ENCODE measurements at places on chromosomes 6 and 20. TPM values are rescaled to one million over a fixed set of nuclear protein-coding genes. Genes with fewer than 3 reads are reported as not detected.

CCDC167 gene
- 140 TPM for polyA plus RNA-seq

PAK5 gene
- 8.4 TPM for polyA plus RNA-seq

TGM2 gene
- polyA plus RNA-seq = not detected

EYA4 gene
- polyA plus RNA-seq = not detected

BMP5 gene
- polyA plus RNA-seq = not detected

DNAH8 gene
- not detected for polyA plus RNA-seq
